ENCODE measurements at places on chromosomes 11 and 22.

GRCh38 chr11:102323542-102324251, 6.4 kb downstream of the BIRC3 start:
- DNase-seq, result no peak

DNA sequence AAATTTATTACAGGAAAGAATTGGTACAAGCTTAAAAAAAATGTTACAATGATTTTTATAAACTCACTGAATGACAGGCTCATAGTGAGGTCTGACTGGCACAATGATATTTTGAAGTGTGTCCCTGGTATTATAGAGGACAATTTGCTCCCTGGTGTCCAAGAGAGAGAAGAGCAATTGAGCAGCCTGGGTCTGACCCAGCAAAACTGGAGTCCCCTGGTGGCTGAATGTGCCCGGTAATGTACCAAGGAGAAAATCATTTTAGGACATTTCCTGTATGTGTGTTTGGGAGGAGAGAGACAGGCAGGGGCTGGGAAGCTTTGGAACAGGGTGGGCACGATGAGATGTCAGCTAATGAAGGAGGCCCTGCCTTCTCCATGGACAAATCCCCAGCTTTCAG, 125.3 kb downstream of the APOL5 start:
- peak; percentile 16 for DNase-seq

DNA sequence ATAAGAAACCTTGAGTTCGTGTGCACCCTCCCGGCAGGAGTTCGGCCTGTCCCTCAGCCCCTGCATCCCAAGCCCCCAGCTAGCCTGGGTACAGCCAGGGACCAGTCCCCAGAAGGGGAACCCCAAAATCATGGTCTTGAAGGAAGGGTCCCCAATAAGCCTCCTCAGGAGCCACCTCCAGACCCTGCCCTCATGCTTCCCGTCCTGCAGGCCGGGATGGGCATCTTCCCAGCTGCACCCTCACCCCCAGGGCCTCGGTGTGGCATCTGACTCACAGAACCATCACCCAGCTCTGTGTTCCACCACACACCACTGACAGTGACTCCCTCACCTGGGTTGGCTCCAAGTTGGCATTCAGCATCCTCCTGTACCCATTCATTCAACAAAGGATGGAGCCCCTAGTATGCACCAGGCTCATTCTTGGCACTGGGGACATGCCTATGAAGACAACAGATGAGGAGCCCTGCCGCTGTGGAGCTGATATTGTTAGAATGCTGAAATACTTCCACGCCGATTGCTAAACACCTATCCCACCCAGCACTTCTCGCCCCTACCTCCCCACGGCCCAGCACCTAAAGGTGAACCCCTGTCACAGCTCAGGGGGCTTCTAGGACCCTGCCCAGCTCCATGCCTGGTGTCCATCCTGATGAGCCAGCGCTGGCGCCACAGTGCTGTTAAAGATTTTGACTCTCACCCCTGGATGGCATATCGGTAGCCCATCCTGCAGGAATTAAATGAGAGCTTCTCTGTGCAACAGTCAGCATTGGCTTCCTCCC, 77.8 kb downstream of the BUD13 start:
- no peak for DNase-seq

GRCh38 chr11:72217841-72218240, 1.2 kb downstream of the FOLR2 start:
- no peak for DNase-seq

DNA sequence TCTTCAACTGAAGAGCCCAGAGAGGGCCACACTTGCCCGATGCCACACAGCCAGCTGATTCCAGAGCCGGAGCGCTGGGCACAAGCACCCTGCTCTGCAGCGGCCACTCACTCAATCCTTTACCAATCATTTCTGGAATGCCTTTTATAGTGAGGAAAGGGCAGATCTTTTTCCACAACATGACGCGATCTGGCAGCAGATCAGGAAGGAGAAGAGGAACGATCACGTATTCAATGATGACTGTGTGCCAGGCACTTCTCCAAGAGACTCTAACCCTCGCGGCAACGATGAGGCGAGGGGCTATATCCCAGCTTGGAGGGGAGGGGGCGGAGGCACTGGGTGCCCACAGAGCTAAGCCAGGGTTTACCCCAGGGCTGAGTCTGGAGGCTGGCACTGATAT, 56.3 kb upstream of the TCF20 start:
- no peak for DNase-seq

DNA sequence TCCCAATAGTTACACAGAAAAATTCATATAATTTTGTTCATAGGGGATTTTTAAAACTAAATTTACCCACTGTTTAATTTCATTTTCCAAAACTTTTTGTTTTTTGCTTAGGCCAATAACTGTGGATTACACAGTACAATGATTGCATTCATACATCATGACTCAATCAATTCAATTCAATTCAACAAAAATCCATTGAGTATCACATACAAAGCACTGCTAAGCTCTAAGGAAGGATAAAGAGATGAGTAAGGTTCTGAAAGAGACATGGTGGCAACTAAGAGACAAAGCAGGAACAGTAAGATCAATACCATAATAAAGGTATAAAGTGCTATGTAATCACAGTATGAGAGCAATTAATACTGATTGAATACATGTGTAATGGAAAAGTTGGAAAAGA, 9.4 kb upstream of the LAYN start:
- no peak for DNase-seq

- no peak for DNase-seq
Measured at GRCh38 chr22:32691101-32691500, 110.4 kb upstream of the TIMP3 start.

DNA sequence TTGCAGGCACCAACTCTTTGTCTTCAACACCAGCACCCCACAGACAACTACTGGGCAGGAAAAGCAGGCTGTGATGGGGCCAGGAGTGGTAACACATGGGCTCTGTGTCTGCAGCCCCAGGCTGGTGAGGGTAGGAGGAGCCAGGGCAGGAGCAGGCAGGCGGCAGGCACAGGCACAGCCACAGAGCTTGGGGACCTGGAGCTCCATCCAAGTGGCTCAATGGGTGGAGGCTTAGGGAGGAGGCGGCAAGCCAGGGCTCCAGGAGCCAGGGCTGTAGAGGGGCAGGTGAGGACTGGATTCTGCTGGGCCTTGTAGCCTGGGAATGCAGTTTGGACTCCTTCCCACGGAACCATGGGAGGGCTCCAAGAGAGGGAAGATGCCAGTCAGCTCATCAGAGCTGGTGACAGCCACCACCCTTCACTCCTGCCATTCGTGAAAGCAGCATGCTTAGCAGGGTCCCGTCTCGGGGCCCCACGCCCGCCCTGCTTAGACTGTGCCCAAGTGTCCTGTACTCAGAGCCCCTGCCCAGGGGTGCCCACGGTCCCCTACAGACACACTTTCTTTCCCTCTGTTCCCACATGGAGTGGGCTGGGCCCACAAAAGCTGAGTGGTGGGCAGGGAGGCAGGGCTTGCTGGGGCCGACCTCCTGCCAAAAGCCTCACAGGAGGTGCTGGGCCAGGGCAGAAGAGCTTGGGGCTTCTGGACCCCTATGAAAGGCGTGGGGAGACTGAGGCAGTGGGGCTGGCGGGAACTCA, 12.4 kb downstream of the TTC38 start:
- DNase-seq, result no peak

- no peak for DNase-seq
Measured at GRCh38 chr22:45425531-45426265, 12.2 kb downstream of the RIBC2 start.

DNA sequence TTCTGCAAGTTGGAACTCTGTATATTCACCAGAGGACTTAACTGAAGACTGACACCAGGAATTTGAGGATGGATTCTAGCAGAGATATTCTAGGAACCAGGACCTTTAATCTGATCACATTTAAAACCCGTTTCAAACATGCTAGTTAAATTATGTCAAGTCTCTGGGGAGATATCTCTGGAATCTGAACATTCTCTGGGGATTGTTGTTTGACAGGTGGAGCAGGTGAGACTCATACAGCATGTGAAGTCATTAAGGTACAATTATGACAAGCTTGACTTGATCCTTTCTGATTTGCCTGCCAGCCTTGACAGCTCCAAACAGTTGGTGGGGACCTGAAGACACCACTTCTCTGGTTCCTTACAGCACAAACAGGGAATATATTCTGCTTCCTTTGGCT, 100.3 kb downstream of the FAT3 start:
- no peak for DNase-seq

DNA sequence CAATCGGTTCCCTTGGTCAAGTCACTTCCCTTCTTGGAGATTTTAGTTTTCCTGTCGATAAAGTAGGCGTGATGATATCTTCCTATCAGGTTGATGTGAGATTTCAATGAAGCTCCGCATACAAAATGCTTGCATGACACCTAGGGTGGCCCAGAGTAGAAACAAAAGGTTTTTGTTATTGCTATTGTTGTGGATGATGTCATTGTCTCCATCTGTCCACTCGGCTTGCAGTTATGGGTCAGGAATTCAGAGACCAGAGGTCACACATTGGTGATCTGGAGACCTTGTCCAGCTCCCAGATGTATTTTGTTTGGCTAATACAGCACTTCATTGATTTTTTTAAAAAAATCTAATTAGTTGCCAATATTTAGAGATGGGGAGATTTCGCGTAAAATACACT, 382.1 kb downstream of the MN1 start:
- DNase-seq, result no peak

DNA sequence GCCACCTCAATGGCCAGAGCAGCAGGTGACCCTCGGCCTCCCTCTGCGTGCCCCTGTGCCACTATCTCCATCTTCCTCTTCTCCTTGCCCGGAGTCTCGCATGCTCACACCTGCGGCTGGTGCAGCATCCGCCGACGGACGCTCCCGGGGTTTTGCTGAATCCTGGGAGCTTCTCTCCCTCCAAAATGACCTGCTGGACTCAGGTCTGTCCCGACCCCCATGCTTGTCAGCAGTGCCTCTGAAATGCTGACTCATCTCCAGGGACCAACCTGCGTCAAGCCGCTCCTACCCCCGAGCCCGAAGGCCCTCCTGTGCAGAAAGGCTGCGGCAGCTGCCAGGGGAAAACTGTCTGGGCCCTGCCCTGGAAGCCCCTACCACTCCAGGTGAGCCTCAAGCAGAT, 58.4 kb downstream of the CELSR1 start:
- no peak for DNase-seq

DNA sequence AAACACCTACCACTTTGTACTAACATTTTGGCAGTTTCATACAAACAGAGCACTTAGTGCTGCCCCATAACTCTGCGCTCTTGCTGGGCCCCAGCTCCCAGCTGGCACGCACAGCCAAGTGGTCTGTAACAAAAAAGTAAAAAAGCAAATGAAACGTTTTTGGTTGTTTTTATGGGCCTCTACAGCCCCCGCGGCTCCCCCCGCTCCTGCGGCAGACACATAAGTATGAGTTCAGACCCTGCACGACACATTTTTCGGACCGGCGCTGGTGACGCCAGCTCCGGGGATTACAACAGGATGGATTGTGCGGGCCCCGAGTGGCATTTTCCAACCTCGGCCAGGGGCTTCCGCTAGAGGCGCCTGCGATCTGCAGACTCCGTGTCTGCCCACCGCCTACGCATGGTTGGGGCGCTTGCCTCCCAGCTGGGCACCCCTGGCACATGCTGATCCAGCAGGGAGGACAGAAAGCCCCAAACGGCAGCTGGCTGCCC, 418.2 kb downstream of the SOX6 start:
- no peak for DNase-seq

DNA sequence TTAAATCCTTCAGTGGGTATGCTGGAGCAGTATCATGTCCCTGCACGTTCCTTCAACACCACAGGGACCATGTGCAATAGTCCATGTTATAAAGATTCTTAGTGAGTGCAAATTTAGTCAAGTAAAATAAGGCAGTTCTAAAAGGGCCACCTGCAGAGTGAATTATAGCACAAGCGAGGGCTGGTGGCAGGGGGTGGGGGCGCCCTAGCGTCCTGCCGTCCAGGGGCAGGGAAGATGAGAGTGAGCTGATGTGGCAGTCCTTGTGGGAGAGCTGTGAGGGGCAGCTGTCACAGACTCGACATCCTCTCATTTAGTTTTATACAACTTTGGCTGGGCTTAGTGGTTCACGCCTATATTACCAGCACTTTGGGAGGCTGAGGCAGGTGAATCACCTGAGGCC, 29.1 kb downstream of the FAM118A start:
- no peak for DNase-seq

DNA sequence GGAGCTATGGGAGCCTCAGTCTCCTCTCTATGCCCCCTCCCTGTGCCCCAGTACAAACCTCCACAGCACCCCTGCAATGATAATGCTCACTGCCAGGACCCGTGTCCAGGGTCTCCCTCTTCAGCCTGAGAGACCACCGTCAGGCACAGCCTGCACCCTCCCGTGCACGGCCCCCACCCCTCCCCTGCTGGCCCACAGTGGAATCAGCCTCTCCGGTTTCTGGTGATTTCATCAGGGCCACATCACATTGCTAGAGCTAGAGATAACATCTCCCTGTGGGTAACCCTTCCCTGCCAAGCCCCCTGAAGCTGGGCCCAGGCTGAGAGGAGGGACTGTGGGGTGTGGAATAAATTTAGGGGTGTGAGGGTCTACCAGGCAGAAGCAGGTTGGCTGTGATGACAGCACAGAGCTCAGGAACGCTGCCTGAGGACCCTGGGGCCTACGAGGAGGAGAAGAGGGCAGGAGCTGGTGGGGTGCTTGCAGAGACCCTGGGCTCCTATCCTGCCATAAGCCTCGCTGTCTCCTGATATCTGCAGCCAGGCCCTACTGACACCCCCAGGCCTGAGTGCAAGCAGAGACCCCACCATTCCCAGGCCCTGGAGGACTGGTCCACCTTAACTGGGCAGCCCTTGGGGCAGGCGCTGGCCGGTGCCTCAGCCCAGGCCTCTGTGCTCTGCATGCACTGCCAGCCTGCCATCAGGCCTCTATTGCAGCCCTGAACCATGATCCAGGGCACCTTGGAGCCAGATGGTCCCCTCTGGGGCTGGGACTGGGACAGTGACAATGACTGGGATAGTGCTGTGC, at the start of gene KLHDC7B:
Gene KLHDC7B, plus strand, starts transcription at position 378 of the 804 bp plus-strand sequence. Its CDS starts 345 bp downstream, at position 723.
- no peak for DNase-seq

DNA sequence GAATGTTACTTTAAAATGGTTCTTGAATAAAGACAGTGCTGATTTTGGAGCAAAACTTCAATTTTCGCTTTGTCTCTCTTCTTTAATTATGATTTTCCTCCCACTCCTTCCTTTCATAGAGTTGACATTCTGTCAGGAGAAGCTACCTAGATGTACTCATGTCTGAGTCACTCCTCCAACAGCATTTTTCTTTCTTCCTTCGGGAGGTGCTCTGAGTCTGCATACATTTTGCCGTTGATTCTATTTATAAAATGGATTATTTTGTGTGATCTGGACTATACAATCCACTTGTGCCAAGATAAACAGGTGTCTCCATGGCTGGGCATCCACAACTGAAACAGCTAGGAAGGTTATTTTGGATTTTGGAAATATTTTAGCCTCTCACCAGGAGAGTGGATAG, 588.3 kb upstream of the ANO5 start:
- DNase-seq, result no peak

- DNase-seq, result no peak
Measured at GRCh38 chr11:125685228-125685627, 4.6 kb upstream of the ACRV1 start.

GRCh38 chr22:32967386-32968101, 90.6 kb downstream of the SYN3 start:
- no peak for DNase-seq

Data from NCI-H510A (cell line).